CD4-positive, alpha-beta T cell treated with Interleukin-21 for 1 hour (primary cell): ENCODE measurements at places on chromosomes 3 and 15.
A peak's percentile ranks its signal among the peaks of the same experiment; 100 is the strongest.

DNA sequence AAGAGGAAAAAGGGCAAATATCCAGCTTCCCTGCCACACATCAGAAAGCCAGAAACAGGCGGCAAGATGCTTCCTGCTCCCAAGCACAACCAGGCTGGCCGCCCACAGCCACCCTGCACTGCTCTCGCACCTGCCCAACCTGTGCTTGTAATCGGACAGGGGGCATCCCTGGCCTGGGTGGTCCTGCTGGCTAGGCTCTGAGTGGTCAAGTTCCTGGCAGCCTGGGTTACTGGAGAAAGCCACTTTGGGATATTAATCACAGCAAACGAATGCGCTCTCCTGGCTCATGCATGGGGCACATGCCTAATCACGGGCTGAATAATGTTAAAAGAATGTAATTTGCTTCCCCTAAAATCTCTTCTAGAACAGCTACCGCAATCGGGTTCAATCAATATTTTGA, 442.4 kb downstream of the MCTP2 start:
- no peak for DNase-seq

DNA sequence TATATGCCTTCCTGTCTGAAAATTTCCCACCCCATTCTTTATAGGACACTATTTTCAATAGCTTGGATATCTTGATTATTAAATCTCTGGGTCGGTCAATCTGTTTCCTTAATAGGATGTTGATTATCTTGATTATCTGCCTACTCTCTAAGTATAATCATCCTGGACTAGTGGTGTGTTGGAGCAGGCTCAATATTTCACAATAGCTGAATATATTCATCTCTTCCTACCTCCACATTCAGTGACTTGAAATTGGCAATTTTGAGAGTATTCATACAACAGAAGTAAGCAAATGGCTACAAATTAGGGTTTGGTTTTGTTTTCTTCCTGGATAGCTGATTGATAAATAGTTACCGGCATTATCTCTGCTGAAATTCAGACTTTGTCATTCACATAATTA, 1162.6 kb downstream of the ROBO1 start:
- DNase-seq, result no peak

DNA sequence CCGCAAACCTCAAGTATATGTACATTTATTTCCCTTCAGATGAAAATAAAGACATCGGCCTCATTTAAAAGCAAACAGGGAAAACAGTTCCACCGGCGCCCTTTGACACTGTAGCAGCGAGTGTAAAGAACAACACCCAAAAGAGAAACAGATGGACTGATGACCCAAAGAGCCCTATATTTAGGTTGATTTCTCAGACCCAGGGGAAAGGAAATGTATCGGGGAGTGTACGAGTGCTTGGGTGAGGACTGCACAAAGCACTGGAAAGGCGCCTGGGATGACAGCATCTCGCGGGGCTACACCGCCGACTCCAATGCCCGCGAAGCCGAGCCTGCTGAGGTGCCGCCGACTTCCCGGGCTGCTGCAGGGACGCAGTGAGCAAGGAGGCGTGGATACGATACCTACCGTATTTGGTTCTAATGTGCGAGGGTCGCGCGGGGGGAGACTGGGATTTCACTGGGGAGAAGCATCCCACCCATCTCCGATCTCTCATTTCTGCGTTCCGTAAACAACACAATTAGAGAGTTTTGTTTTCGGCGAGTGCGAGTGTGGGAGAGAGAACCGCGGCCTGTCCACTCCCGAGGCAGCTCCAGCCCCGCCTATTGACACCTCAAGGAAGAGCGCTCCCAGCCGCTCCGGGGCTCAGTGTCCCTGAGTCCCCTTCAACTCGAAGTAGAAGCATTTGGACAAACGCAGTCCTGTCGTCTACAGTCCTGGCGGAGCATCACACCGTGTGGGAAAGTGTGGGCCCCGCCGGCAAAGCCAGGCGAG, 2.0 kb downstream of the MECOM start:
- DNase-seq, result no peak

DNA sequence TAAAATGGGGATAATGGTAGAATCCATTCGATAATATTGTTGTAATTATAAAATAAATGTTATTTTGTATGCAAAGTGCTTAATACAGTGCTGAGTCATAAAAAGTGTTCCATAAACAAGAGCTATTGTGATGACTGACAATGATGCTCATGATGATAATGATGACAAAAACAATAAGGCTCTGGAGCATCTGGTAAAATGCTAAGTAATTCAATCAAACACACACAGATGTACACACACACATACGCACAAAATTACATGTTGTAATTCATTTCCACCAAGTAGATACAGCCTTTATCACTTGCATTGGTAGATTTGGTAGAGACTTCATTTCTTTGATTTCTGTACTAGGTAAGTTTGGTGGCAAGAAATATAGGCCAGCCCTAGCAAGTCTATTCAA, 163.8 kb downstream of the FHIT start:
- no peak for DNase-seq

DNA sequence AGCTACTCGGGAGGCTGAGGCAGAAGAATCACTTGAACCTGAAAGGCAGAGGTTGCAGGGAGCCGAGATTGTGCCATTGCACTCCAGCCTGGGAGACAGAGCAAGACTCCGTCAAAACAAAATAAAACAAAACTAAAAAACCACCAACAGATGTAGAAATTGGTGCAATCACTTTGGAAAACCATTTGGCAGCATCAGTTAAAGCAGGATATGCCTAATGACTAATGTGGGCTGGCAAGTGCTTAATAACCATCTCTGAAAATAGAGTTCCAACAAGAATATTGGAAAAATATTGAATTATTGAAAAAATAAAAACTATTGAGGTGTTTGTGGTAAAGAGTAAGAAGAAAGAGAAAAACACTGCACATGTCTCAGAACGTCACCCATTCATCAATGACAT, 16.1 kb upstream of the RTP3 start:
- no peak for DNase-seq

GRCh38 chr3:101735833-101736232, 11.4 kb downstream of the CEP97 start:
- no peak for DNase-seq

DNA sequence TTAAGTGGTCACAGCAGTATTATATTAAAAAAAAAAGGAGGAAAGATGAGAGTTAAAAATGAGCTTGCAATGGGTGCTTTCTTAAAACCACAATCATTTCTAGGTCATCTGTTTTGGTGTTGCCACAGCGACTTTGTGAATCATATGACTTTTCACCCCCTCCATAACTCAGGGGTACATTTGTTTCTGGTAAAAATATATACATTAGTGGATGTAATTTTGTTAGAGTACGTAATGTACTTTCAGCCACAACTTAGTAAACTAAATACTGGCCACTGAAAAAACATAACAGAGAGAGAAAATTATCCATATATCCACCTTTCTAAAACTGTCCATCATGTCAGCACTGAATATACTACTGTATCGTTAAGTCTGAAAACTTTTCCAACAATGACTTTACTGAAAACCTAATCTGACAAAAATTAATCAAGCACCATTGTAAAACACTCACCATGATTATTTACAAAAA, 3.4 kb downstream of the ANKRD28 start:
- DNase-seq, result peak; percentile 78

DNA sequence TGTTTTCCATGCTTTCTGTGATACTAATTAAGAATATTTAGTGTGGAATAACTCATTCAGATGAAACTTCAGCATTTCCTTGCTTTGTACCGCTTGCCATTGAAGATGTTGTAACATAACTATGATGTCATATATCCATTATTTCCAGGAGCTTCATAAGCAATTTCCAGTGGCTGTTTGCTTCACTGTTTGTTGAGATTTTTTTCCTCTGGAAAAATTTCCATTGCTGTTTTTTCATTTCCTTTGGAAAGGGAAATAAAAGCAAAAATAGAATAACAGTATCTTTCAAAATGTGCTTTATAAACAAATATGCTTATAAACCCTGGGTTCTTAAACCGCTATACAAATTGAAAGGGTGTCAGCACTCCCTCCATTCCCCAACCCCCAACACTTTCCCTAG, 319.6 kb upstream of the SEMA6D start:
- no peak for DNase-seq

GRCh38 chr15:33698126-33698525, 270.2 kb upstream of the CHRM5 start:
- no peak for DNase-seq
